AG09319 (cell line): ENCODE measurements at places on chromosomes 2 and 18.

DNA sequence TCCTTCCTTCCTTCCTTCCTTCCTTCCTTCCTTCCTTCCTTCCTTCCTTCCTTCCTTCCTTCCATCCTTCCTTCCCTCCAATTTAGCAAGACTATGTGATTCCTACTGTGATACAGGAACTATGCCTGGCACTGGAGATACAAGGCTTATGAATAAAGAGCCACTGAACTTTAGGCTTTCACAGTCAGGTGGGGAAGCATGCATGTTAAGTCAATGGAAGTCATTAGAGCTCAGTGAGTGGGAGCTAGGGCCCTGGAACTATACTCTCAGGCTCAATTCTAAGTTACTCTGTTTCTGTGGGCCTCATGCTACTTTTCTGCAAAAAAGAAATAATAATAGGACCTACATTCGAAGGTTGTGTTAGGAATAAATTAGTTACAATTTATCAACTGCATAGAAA is 527.6 kb upstream of the ZEB2 start:
- DNase-seq = no peak

DNA sequence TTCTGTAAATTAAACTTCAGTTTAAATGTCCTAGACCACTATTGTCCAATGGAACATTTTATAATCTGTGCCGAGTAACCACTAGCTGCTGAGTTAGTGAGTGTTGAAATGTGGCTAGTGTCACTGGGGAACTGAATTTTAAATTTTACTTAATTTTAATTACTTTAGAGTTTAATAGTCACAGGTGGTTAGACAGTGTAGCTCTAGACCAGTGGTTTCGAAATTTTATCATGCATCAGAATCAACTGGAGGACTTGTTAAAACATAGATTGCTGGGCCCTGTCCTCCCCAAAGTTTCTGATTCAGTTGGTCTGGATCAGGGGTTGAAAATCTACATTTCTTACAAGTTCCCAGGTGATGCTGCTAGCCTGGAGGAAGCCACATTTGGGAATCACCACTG is 110.4 kb downstream of the FMNL2 start:
- no peak for DNase-seq

DNA sequence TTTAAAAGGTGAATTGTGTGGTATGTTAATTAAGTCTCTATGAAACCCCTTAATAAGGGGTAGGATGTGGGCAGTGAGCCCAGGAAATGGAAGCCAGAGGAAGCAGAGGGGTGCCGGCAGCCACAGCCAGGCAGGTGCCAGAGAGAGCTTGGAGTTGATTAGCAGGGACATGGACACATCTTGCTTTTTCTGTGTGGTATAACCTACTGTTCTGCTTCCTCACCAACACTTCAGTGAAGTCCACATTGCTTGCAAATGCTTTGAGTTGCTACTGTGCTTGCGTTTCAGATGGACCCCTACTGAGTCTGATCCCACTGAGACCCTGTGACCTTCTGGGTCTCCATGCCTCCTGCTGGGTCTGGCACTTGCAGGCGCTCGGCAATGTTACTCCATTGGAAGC is 30.3 kb upstream of the ARHGEF4 start:
- no peak for DNase-seq

- DNase-seq = no peak
These were observed 19.3 kb downstream of the PAIP2B start for GRCh38 chr2:71207601-71208000.

DNA sequence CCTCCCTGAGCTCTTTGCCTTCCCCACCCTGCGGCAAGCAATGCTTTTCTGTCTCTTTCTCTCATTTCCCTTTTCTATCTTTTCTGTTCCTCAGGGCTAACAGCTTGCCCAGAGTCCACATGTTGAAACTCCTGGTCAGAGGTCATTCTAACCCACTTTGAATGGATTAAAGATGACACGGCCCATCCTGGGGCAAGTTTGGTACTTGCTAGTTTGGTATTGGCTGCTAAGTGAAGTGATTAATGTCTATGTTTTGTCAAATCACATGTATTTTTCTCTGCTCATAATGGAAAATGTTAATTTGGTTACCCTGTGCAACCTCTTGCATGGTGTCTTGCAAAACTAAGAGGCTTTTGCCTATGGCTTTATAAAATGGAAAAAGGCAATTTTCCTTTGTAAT is 960.2 kb downstream of the CNTNAP5 start:
- DNase-seq = no peak

- DNase-seq = no peak
These were observed 234.4 kb upstream of the PXDN start for GRCh38 chr2:1978706-1979105.

GRCh38 chr18:51890762-51891161 is 449.2 kb upstream of the DCC start:
- no peak for DNase-seq

- no peak for DNase-seq
These were observed 249.4 kb upstream of the FAM98A start for GRCh38 chr2:33848486-33848885.

DNA sequence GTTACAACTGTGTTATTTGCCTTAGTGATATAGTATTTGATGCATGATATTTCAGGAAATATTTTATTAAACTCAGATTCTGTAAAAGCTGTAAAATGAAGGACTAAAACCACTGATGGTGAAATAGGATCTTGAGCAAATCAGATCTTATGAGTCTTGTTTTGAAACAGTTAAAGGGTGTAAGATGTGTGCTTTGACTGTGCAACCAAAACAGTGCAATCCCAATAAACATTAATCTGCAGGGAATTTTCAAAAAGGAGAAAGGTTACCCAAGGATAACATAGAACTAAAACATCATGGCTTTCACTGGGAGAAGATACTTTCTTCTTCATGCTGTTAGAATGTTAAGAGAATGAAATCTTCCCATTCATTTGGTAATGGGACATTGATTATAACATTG is 378.7 kb downstream of the PARD3B start:
- DNase-seq = no peak

DNA sequence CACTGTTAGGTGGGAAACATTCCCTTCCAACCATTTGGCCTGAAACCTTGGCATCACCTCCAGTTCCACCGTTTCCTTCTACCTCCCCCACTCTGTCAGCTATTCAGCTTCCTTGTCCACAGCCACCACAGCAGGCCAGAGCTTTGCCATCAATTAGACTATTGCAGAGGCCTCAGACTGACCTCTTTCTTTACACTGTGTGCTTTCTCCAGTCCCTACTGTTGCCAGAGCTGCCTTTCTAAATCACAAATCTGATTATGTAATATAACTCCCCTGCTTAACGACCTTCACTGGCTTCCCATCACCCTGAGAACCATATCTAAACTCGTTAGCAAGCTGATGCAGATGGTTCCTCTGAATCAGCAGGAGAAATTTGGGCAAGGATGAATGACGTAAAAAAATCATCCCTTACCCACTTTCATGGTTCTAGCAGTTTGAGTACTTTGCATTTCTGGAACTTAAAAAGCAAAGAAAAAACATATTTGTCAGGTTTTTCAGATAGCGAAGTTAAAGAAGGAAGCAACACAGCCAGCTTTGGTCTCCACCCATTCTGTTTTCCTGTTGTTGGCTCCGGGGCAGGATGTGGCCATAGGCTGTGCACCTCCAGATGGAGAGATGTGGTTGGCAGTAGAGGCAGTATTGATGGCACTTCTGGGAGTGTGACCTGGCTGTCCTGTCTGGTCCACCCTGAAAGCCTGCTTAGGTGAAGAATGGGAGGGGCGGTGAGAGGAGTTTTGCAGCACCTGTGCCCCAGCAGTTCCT is 422.1 kb downstream of the PARD3B start:
- no peak for DNase-seq

DNA sequence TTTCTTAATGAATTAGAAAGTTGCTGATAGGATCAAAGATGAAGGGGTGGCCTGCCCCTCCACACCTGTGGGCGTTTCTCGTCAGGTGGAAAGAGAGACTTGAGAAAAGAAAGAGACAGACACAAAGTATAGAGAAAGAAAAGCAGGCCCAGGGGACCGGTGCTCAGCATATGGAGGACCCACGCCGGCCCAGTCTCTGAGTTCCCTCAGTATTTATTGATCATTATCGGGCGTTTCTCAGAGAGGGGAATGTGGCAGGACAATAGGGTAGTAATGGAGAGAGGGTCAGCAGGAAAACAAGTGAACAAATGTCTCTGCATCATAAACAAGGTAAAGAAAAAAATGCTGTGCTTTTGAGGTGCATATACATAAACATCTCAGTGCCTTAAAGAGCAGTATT is 144.3 kb downstream of the CCDC102B start:
- DNase-seq = no peak

GRCh38 chr2:218010140-218010983 is 7.6 kb upstream of the TNS1 start:
- DNase-seq = no peak

- DNase-seq = no peak
These were observed 39.4 kb upstream of the SMAD2 start for GRCh38 chr18:47969816-47970215.

DNA sequence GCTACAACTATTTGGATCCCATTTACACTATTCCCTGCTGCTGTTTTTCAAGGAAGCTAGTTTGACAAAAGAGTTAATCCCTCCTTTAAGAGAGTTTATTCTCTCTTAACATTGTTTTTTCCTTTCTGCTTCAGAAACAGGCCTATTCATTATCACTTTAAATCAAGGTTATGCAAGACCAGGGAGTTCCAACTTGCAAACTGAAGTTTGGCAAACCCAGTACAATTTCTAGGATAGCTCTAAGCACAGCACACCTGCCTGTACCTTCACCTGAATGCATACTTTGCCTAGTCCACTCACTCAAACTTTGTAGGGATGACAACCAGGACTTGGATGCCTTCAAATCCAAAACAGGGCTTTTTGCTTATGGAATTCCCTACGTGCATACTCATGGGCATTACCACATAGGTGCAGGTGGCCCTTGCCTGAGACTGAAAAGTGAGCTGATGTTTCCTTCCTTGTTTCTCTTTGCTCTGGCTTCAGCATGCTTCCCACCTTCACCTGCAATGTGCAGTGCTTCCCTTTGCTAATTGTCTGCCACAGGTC is 193.8 kb upstream of the MMADHC start:
- DNase-seq = no peak

GRCh38 chr2:184860744-184861143 is 262.4 kb downstream of the ZNF804A start:
- no peak for DNase-seq

DNA sequence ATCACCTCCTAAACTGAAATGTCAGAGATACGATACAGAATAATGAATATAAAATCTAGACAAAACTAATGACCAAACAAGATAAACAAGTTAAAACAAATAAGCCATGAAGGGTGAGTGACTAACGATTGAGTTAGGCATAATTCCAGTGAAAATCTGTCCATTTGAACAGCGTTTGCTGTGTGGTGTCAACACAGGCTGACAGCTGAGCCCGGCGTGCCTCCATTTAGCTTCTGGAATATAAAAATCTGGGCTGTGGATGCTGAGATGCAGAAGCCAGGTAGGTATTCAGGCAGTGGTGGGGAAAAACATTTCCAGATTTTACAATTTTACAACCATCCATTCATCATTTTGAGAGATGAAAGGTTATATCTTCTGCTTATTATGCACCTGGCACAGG is 2041.4 kb upstream of the CELF4 start:
- no peak for DNase-seq

DNA sequence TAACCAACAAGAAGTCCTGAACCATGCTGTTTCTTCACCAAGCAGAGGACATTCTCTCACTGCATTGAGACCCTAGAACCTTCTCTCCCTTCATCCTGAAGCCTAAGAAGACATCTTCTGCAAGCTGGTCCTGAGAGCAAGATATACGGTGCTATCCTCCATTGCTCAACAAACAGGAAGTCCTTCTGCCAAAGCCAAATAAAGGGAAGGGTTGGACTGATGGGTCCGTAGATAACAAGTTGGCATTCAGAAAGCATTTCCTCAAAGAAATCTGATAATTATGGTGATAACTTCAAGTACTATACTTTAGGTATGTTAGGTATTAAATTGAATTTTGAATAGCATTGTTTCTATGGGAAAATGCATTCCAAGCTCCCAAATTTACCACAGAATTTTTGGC is 23.3 kb downstream of the GRB14 start:
- no peak for DNase-seq

GRCh38 chr2:239397931-239398471 is 2.8 kb downstream of the HDAC4 start:
- no peak for DNase-seq

GRCh38 chr2:147846412-147847081 is 1.7 kb downstream of the ACVR2A start:
- no peak for DNase-seq

DNA sequence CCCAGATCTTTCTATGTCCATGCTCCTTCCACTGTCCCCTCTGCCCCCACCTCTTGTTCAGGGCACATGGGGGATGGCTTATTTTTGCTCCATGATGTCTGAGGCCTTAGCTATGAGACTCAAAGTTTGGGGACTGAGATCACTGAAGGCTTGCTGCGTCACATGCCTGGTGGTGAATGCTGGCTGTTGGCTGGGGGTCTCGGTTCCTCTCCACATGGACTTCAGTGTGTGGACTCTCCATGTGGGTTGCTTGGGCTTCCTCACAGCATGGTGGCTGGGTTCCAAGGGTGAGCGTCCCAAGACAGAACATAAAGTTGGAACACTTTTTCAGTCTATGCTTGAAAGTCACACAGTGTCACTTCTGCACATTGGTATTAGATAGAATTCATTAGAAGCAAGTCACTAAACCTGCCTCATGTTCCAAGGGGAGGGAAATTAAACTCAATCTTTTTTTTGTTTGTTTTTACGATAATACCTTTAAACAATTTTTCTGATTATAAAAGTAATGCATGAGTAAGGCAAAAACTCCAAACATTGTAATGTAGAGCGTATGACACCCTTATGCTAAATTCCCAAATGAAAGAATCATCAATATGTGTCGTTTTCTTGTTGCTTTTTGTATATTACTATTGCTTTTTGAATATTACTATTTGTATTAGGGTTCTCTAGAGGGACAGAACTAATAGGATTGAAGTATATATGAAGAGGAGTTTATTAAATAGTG is 111.7 kb downstream of the MYCN start:
- DNase-seq = no peak

DNA sequence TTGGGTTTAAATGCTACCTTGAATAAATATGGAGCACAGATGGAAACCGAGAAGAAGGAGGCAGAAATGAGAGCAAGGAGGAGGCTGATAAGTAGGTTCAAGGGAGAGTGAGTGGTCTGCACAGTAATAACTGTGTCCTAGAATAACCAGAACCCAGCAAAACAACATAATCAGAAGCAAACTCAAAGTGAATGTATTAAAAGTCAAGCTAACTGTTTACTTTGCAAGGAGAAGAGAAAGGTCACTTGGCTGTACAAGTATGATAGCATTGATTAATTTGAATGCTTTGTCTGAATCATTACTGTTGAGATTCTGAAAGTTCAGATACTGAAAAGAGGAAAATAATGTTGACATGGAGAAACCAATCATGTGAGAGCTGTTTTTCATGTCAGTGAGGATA is 258.8 kb downstream of the PLCL1 start:
- no peak for DNase-seq

DNA sequence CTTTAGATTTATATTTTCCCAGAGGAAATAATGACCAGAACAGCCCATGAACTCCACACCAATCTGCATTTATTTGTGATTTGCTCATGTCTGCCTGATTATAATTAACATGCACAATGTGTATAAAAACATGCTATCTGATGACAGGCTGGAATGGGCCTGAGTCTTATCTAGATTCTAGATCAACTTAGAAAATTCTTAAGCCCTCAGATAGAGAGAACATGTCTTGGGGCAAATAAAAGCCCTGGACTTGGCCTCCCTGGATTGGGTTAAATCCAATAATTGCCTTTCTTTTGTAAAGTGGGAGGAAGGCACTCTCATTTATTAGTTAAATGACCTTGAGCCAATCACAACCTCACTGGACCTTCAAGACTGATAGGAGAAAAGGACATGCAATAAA is 61.8 kb downstream of the EVA1A start:
- DNase-seq = no peak
